DND-41 (cell line): ENCODE measurements at places on chromosomes 3 and 15.
A peak's percentile ranks its signal among the peaks of the same experiment; 100 is the strongest.

- no peak overlapping the region for H3K4me3 ChIP-seq
- H3K27me3 ChIP-seq: no peaks in the 10 kb centered on the region
- DNase-seq: no peak
- H3K4me1 ChIP-seq: no peaks in the 10 kb centered on the region
Observed at GRCh38 chr15:84886211-84886983, 1.9 kb downstream of the SLC28A1 start.

- H3K27me3 ChIP-seq: no peaks in the 10 kb centered on the region
- no peak for DNase-seq
- H3K27ac ChIP-seq: no peak overlapping the region
- H3K36me3 ChIP-seq: peaks cover 26% of the 10 kb centered on the region
Observed at GRCh38 chr15:50979041-50979440, 70.6 kb downstream of the AP4E1 start.

GRCh38 chr3:177979703-177980102 lies 556.5 kb upstream of the KCNMB2 start:
- H3K27ac ChIP-seq: no peak overlapping the region
- no peak overlapping the region for H3K4me3 ChIP-seq
- H3K27me3 ChIP-seq: no peaks in the 10 kb centered on the region
- no peak for DNase-seq
- H3K4me1 ChIP-seq: no peaks in the 10 kb centered on the region
- no peaks in the 10 kb centered on the region for H3K36me3 ChIP-seq

DNA sequence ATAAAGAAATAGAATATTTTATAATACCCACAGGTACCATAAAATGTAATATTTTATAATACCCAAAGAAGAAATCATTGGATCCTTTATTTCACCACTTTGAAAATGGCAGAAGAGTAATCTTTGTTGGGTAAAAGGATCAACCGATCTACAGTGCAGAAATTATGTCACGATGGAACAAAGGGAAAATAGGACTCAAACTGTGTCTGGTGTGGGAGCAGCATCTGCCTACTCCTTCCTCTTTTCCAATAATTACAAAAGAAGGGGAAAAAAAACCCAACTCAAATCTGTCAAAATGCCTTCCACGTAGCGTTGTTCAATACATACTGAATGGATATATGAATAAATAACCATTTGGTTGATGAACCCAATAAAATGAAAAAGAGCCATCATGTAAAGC lies 492.6 kb upstream of the TBL1XR1 start:
- H3K36me3 ChIP-seq: no peaks in the 10 kb centered on the region
- no peaks in the 10 kb centered on the region for H3K27me3 ChIP-seq
- no peak overlapping the region for H3K4me3 ChIP-seq
- H3K4me1 ChIP-seq: peaks cover 14% of the 10 kb centered on the region
- no peak for DNase-seq

DNA sequence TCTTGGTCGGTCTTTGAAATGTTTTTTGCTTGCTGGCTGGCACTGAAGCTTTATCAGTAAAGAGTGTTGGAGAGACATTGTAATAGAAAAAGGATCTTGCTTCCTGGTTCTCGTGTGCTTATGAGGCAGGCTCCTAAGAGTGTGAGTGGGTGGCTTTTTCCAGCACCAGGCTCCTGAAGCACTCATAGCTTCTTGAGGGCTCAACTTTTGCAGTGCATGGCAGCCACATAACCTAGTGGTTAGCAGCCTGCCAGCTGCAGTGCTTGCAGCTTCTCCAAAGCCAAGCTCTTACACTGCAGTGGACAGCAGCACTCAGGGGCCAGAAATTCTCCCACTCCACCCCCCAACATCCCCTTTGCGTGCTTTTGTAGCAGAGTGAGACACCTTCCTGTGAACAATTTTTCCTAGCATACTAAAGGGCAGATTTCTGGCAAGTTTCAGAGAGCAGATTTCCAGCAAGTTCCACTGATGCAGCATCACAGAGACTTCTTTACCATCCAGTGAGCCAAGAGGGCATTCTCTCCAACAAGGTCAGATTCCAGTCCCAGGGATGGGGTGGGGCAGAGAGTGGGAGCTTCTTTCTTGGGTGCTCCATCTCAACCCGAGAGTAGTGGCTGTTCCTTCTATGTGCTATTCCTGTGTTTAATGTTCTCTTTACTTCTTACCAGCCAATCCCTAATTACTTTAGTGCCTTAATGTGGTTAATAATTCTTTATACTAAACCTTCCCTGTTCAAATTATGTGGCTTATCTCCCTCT lies 15.8 kb upstream of the ARHGEF26 start:
- H3K27me3 ChIP-seq: no peaks in the 10 kb centered on the region
- H3K4me1 ChIP-seq: no peaks in the 10 kb centered on the region
- H3K36me3 ChIP-seq: no peaks in the 10 kb centered on the region

DNA sequence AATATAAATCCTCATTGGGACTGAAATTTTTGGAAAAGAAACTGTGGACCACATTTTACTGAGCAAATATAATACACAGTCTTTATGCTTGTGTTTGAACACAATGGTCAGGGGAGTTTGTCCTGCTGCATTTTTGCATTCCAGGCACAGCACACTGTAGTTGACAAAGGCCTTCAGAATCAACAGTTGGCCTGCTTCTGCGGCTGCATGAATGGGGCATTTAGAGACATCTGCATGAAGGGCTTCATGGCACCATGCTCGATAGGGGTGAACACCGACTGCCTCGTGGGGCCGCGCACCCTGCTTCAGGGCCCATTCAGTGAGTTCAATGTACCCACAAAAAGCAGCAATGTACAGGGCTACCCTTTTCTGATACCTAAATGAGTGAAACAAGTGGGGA lies 15.4 kb upstream of the COMMD2 start:
- no peaks in the 10 kb centered on the region for H3K36me3 ChIP-seq
- no peak for DNase-seq
- no peak overlapping the region for H3K4me3 ChIP-seq
- H3K27me3 ChIP-seq: peaks cover 13% of the 10 kb centered on the region

GRCh38 chr15:66169625-66170024 lies 83.9 kb downstream of the MEGF11 start:
- DNase-seq: no peak
- no peaks in the 10 kb centered on the region for H3K4me1 ChIP-seq
- H3K27ac ChIP-seq: no peak overlapping the region
- peaks cover 12% of the 10 kb centered on the region for H3K27me3 ChIP-seq
- H3K4me3 ChIP-seq: no peak overlapping the region

GRCh38 chr3:90132197-90132596 lies 1024.8 kb downstream of the EPHA3 start:
- H3K27ac ChIP-seq: no peak overlapping the region
- no peak overlapping the region for H3K4me3 ChIP-seq
- no peaks in the 10 kb centered on the region for H3K4me1 ChIP-seq

DNA sequence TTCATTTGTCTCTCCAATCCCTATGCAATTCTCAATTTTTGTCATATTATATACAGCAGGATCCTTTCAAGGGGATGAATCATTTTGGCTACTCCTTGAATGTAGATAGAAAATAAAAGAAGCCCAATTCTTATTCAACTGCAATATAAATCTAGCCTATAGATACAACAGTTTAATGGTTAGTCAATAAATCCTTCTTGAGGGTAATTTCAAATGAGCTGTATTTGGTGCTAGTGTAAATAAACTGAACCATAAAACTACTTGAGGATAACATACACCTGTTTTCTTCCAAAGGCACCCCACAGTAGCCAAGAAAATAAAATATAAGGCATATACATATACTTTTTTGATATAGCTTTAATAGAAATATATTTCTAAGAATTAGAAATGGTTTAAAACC lies 830.3 kb downstream of the ROBO1 start:
- no peak overlapping the region for H3K27ac ChIP-seq
- no peaks in the 10 kb centered on the region for H3K36me3 ChIP-seq
- no peaks in the 10 kb centered on the region for H3K4me1 ChIP-seq

DNA sequence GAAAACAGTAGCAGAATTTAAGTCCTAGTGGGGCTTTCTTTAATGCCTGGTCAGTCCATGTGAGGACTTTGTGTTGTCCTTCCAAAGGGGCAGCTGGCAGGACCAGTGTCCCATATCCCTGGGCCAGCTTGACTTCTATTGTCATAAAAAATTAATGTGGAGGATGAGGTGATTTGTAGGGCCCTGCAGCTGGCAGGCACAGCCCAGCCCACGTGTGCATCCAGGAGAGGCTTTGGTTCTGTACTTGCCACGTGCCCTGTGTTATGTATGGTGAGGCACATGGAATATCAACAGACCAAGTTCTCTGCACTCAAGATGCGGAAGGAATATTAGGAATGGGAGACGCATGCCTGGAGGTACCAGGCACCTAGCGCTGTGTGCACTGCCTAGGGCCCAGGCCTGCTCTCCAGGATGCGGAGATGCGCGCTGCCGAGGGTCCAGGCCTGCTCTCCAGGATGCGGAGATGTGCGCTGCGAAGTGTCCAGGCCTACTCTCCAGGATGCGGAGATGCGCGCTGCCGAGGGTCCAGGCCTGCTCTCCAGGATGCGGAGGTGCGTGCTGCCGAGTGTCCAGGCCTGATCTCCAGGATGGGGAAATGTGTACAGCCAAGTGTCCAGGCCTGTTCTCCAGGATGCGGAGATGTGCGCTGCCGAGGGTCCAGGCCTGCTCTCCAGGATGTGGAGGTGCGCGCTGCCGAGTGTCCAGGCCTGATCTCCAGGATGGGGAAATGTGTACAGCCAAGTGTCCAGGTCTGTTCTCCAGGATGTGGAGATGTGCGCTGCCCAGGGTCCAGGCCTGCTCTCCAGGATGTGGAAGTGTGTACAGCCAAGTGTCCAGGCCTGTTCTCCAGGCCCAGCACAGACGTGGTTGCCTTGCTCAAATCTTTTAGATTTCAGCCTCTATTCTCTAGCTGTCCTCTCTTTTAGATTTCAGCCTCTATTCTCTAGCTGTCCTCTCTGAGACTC lies 183.3 kb upstream of the ROPN1 start:
- peaks cover 3% of the 10 kb centered on the region for H3K27me3 ChIP-seq
- no peak for DNase-seq
- no peak overlapping the region for H3K4me3 ChIP-seq
- H3K36me3 ChIP-seq: no peaks in the 10 kb centered on the region
- H3K4me1 ChIP-seq: no peaks in the 10 kb centered on the region

GRCh38 chr3:31696009-31696297 lies 163.2 kb downstream of the STT3B start:
- DNase-seq: peak; percentile 37
- no peak overlapping the region for H3K4me3 ChIP-seq
- H3K4me1 ChIP-seq: no peaks in the 10 kb centered on the region
- H3K27me3 ChIP-seq: no peaks in the 10 kb centered on the region

DNA sequence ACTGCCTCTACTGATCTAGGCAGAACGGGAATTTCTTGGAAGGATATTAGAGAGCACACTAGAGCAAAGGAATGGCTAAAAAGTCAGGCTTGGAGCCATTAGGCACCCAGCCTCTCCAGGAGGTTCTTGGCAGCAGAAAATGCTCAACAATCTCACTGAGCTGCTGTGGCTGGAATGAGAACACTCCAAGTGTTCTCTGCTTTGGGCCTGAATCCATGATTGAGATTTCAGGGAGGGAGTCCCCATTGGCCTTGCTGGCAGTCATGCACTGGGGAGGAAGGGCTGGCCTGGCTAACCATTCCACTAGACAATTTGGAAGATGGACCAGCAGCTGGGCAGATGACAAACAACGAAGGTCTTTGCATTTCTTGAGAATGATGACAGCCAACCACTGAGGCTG lies 362.6 kb downstream of the SHQ1 start:
- no peaks in the 10 kb centered on the region for H3K4me1 ChIP-seq
- no peaks in the 10 kb centered on the region for H3K36me3 ChIP-seq
- H3K27me3 ChIP-seq: peaks cover 4% of the 10 kb centered on the region

- no peaks in the 10 kb centered on the region for H3K36me3 ChIP-seq
- no peaks in the 10 kb centered on the region for H3K4me1 ChIP-seq
- no peak overlapping the region for H3K27ac ChIP-seq
- no peak overlapping the region for H3K4me3 ChIP-seq
Observed at GRCh38 chr3:73203633-73204032, 142.2 kb downstream of the EBLN2 start.

DNA sequence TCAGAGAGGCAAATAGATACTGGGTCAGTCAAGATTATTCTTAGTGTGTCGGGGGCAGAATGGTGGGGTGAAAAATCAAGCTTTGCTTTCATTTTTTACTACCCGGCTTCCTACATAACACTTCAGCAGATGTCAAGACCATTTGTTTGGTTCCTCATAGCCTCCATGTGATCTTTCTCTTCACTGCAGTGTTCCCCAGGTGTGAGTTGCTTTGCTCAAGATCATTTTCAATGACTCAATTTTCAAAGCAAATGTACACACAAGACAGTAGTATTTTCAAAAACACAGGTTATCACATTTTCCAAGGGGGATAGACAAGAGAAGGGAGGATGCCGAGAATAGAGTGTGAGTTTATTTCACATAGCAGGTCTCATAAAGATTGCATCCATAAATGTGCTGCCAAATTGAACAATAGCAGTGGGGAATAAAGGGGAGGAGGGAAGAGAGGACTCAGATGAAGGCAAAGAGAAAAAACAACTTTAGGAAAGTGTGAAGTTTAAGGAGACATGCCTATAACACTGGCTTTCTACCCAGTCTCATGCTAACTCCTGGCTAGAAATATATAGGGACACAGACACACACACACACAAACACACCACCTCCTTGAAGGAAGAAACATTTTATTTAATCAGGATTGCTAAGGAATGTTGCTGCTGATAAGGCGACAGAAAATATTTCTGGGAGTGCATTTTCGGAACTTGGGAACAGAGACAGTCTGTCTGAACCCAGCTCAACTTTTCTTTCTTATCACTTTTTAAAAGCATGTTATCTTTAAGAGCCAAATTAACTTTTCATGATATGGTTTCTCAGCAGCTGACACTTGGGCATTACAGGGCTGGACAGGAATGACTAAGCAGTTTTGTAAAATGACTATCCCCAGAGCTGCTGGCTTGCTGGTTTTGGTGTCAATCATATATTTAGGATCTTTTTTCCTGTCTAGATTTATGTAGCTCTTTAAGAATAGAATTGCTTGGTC lies 402.4 kb downstream of the RBMS3 start:
- no peak overlapping the region for H3K4me3 ChIP-seq
- H3K4me1 ChIP-seq: peaks cover 14% of the 10 kb centered on the region
- no peaks in the 10 kb centered on the region for H3K27me3 ChIP-seq
- DNase-seq: no peak
- H3K27ac ChIP-seq: no peak overlapping the region
- no peaks in the 10 kb centered on the region for H3K36me3 ChIP-seq

DNA sequence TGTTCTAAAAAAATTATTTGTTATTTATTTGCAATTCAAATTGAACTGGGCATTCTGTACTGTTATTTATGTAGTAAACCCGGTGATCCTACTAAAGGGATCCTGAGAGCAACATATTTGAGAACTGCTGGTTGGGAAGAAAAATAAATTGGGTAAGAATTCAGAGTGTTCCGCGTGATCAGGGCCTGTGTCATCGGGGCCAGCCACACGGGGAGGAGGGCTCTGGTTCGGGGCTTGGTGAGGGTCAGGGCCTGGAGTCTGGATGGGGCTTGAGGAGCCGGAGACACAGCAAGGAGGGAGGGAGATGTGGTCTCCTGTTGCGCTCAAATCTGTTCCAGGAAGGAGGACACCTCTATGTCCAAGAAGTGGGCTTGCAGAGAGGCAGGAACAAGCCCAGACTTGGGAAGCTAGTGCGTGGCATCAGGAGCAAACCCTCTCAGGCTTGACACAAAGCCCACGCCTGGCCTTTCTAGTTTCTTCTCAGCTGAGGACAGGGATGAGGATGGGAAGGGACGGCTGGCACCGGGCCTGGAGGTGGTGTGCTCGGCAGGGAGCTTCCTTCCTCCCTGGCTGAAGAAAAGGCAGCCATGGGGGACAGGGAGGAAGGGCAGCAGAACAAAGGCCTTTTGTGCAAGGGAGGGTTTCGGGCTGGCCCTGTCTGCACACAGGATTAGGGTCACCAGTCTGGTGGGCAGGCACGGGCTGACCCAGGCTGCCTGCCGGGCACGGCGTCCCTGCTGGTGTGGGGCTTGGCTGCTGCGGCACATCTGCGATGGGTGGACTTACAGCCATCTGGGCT lies 22.9 kb upstream of the FBLN2 start:
- no peaks in the 10 kb centered on the region for H3K27me3 ChIP-seq
- no peak for DNase-seq
- H3K4me3 ChIP-seq: no peak overlapping the region
- H3K27ac ChIP-seq: no peak overlapping the region
- no peaks in the 10 kb centered on the region for H3K36me3 ChIP-seq
- H3K4me1 ChIP-seq: no peaks in the 10 kb centered on the region
